Common myeloid progenitor, CD34-positive (primary cell): ENCODE measurements at places on chromosomes 4 and X.

- no peak for DNase-seq
These were observed 279.2 kb downstream of the QDPR start for GRCh38 chr4:17232566-17233253.

- DNase-seq, result no peak
These were observed 11.3 kb downstream of the MAGEA1 start for GRCh38 chrX:153190381-153190780.

DNA sequence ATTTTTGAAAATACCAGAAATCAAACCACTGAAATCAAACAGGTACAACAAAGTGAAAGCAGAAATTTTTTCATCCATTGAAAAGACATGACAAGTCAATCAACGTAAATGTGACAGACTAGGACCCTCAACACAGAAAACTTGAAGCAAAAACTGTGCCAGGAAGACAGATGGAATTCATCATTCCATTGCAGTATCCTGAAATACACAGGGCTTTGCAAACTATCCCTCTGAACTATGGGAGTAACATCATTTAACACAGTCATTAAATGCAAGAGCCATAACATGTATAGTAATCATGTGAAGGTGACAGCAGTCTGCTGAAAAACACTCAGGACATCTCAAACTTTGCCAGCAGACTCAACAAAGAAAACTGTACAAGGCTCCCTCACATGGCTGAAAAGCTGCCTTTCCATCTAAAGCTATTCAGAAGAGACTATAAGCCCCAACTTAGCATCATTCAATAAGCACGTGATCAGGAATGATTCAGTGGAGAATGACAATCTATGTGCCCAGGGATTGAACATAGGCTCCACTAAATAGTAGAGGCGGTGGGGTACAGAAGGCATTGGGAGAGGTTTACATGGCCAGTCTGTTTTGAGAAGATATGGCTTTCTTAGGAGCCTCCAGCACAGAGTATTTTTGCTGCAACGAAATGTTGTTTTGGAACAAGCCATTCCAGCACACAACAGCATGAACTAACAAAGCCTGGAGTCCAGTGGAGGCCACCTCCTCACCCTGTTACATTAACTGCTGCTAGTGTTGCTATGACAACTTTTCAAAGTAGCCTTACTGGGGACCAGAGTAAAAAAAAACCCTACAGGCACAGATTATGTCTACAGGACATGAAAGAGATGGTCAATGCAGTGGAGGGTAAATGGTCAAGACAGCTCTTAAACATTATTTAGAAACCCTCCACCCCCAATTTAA lies 274.5 kb upstream of the NOCT start:
- DNase-seq, result no peak

- no peak for DNase-seq
These were observed 225.1 kb upstream of the GPC4 start for GRCh38 chrX:133640161-133641015.

GRCh38 chr4:90745176-90745575 lies 618.0 kb downstream of the CCSER1 start:
- DNase-seq, result no peak

DNA sequence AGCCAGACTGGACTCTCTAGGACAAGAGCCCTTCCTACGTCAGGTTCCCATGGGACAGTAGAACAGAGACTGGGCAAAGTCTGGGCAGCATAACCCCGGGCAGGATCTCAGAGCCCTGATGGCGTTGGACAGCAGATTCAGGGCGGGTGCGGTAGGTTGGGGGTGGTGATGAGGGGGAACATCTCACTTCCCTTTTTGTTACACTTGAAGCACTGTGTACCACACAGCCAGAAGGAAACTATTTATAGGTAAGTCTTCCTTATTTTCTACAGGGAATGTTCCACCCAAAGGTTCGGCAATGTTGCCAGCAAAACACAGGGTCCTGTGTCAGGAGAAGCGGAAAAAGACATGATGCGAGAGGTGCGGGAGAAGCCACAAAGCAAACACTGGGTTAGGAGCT lies 54.3 kb downstream of the TSC22D3 start:
- no peak for DNase-seq

- no peak for DNase-seq
These were observed 5.1 kb upstream of the CXCL9 start for GRCh38 chr4:76012388-76012801.

- DNase-seq, result no peak
These were observed 13.6 kb upstream of the NAT8L start for GRCh38 chr4:2045518-2045951.

GRCh38 chr4:144634978-144635747 lies 10.8 kb upstream of the HHIP start:
- no peak for DNase-seq

- no peak for DNase-seq
These were observed 97.5 kb upstream of the STOX2 start for GRCh38 chr4:183807420-183808096.

GRCh38 chrX:153697924-153698865 lies 10.5 kb downstream of the SLC6A8 start:
- DNase-seq, result no peak

DNA sequence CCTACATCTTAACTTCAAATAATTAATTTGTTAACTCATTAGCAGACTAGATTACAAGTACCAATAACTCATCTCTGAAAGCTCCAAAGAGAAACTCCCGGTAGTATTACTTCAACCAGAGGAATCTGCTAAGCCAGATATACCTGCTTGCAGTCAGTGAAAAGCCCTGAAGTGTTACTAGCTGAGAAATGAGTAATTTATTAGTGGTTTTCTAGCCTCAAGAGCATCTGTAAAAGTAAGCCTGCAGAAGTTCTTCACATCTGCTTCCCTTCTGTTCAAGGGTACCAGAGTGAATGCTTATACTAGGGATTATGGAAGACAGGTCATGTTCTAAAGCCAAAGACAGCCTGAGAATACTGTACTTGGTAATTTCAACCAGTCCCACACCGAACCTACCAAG lies 34.7 kb downstream of the IRS4 start:
- no peak for DNase-seq

DNA sequence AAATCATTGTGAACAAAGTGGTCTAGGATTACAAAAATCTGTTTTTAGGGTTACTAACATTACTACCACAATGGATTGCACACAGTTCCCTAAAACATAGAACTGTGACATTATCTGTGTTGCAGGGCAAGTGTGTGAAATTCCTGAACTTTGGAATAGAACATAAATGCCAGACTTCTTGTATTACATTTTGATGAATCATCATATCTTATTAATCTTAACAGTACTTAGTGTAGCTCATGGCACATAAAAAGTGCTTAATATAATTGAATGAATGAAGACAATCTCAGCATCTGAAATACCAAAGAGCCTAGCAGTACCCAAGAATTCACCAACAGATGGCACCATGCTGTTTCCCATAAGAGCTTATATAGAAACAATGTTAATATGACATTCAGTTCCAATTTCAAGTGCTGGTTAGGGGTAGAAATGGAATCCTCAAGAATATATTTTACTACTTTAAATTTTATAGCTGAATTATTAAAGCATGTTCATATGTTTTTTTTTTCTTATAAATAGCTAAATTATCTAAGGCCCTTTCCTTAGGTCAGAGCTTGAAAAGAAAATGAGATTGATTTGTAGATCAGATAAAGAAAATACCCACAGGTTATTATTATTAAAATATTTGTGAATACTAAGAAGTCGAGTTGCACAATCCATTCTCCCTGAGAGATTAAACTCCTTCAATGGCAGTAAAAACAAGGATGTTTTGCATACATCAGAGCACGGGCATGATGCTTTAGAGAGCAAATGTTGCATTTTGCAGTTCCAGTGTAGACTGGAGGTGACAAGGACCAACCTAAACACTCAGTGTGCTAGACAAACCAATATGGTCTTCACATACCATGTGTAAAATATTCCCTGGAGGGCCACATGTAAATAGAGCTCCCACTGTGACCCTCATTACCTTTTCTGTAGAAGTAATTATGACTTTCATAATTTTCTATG lies 25.7 kb upstream of the SHISA3 start:
- DNase-seq, result peak; percentile 72

DNA sequence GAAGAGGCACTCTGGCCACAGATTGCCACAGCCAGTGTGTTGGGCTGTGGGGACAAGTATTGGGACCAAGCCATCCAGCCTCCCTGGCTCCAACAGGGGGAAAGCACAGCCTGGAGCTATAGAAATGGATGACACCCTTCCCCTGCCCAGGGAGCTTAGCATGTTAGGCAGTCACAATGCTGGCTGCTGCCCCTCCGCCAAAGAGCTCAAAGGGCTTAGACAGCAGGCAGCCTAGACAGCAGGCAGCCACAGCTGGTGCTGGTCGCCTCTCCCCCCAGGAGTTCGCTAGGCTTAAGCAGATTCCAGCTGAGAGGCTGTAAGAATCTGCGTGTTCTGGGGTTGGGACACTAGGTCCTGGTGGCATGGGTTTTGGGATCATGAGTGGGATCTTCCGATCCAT lies 94.5 kb upstream of the MXRA5 start:
- no peak for DNase-seq

- no peak for DNase-seq
These were observed 304.9 kb downstream of the GBA3 start for GRCh38 chr4:22997358-22998224.

DNA sequence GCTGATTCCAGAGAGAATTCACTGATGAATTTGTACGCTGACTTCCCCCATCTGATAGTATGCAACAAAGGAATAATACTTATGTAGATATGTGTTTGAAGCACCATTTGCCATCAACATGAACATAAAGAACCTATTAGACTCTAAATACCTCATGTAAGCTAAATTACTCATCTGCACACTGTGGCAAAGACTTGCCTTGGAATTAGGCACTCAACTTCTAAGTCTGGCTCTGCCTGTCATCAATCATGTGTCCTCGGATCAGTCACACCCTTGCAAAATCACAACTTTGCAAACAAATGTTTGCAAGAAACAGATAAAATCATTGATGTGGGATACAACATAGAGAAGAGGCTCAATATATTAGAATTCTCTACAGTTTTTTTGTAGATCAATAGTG lies 169.9 kb upstream of the LDB2 start:
- no peak for DNase-seq

DNA sequence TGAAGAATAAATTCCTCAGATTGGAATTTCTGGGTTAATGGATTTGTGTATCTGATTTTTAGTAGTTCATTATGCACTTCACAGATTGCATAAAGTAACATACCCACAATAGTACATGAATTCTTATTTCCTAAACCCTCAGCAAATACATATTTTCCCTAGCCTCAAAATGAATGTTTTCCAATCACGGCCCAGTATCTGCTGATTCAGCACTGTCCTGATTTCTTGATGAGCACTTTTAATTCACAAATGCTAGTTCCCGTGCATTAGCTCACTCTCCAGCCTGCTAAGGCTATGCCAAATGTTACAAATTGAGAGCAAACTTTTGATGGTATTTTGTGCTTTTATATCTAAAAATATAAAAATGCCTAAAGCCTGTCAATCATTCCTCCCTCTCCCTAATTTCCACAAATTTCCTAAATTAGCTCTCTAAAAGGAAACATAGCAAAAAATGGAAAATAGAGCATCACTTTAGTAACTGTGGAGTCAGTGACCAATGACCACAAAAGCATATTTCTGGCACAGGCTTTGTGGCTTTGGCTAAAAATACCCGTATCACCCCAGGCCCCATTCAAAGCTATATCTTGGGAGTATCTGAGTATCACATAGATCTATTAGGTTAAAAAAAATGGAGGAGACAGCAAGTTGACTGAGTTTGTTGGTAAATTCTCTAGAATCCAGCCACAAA lies 75.5 kb downstream of the NAF1 start:
- DNase-seq, result no peak

DNA sequence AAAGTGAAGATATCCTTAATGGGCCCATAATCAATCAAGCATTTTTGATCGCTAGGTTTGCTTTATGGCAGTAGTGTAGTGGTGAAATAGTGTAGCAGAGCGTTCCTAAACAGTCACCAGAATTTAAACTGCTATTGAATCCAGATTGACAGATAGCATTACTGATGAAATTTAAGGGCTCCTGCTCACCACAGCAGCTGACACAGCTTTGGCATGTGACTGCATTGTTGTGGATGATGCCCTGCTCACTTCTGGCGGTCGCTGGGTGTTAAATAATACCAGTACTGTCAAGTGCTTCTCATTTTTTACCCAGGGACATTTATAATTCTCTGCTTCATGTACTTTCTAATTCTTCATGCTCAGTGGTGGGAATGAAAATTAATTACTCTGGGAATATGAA lies 102.0 kb upstream of the ARHGAP24 start:
- DNase-seq, result no peak

DNA sequence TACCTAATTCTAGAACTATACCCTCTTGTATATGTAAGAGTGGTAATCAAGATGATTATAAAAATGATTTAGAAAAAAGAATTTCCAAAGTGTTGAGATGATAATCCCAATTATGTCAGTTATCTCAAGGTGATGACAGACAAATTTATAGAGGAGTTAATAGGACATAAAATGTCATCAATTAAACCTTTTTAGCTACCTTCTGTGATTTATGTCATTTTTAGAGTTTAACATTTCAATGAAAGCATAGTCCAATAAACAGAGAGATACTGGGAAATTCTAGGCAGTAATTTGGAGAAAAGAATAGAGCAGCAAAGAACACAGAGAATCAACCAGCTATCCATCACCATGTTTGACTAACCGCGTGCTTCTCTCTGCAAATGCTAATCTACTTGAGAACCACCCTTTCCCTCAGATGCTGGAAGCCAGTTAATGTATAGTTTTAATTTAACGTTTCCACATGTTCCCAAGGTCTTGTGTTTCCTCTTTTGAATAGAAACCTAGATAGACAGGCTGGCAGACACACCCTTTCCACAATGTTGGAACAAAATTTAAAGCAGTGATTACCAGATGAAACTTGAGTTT lies 433.1 kb upstream of the FAM241A start:
- DNase-seq, result no peak

- no peak for DNase-seq
These were observed 25.6 kb upstream of the MTM1 start for GRCh38 chrX:150542846-150543229.

DNA sequence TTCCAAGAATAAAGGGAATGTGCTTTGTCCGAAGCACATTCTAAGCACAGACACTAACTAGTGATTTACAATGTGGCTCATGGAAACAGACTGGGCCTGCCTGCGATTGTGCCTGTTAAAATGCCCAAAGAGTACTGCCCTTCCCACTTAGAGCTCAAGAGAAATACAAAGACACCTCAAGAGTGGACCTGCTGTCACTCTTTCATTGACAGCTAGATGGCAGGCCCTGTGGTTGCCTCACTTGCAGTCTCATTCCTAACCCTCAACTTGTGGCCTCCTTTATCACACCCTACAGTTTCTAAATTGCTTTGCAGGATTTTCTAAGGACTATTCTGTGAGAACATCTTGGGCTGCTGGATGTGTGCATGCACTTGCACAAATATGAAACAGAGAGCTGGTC lies 331.0 kb upstream of the EMCN start:
- peak; percentile 30 for DNase-seq
